Stimulated activated CD8-positive, alpha-beta memory T cell treated with anti-CD3 and anti-CD28 coated beads, Interleukin-4, amount 100 ng/mL, for 1 hour (primary cell): ENCODE measurements at places on chromosomes 4 and X.

DNA sequence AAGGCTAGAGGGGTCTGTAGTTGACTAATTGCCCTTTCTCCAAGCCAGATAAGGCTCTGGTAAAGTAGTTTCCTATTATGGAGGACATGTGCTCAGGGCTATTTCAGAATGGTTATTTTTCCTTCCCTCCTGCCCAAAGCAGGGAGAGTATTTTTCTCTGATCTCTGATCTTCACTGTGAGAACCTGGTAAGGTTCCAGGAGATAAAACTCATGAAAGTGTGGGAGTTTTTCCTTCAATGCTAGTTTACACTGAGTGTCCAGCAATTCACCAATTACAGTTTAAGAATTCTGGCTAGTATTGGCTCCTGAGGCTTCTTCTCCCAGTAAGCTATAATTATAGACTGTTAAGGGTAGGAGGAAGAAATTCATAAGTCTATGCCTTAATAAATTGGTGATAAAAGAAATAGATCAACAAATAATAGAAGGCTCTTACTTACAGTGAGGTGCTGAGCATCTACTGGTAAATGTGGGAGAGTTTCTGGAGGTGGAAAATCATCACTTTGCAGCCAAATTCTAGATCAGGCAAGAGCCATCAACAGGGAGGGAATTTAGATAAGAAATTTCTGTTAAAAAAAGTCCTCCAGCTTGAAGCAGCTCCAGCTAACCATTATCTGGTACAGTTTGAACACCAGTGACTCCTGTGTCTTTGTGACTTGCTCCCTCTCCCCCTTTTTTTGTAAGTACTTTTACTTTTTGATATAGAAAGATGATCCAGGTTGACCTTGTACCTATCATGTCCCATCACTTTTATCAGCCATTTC is 30.9 kb downstream of the CASP6 start:
- DNase-seq = no peak

DNA sequence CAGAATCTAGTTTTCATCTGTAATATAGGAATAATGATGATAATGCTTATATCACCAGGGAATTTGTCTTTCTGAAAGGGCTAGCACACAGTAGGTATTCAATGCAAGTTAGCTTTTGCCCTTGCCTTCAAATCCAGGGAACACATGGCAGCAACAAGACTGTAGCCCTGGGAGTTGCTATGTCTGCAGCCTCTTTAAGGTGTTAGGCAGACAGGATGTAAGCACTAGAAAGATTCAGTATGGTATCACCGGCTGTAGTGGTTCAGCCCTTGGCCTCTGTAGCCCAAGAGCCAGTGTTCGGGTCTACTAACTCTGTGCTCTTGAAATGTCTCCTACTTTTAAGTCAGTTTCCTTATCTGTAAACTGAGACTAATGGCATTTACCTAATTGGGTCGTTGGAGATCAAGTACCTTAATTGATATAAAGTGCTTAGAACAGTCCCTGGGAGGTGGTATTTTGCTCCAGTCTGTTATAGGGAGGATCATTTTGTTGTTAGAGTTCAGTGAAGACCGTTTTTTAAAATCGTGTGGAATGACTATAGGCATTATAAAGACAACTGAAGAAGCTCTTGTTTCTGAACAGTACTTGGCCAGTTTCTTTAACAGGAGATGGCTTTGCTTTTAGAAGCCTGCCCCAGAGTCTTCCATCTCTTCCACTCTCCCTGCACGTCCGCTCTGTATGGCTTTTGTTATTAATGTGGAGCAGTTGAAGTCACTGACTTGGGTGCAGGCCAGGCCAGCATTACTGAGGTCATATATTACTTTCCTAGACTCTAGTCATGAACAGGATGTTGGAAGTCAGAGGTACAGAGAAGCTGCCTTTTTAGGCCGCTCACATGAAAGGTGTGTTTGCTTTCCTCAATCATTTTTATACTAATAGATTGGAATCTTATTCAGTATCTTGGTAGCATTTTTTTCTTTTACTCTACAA is 44.8 kb downstream of the GAB1 start:
- no peak for DNase-seq

DNA sequence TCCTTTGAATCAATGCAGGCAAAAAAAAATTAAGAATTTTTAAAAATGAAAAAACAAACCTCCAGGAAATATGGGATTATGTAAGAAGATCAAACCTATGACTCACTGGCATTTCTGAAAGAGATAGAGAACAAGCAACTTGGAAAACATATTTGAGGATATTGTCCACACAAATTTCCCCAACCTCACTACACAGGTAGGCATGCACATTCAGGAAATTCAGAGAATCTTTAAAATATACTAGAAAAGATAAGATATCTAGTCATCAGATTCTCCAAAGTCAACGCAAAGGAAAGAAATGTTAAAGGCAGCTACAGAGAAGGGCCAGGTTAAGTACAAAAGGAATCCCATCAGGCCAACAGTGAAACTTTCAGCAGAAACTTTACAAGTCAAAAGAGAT is 85.6 kb downstream of the ANTXR2 start:
- DNase-seq = no peak

GRCh38 chrX:150688911-150689451 is 4.2 kb upstream of the MTMR1 start:
- DNase-seq = no peak
